Activated CD4-positive, alpha-beta T cell treated with anti-CD3 and anti-CD28 coated beads for 36 hours (primary cell): ENCODE measurements at places on chromosomes 2 and 18. TPM values are rescaled to one million over a fixed set of nuclear protein-coding genes. Genes with fewer than 3 reads are reported as not detected.

ADRA2B gene
- total RNA-seq = 0.54 TPM

- no peak for DNase-seq
Measured at GRCh38 chr2:181066333-181066732, 85.9 kb downstream of the UBE2E3 start.

GRCh38 chr2:170039401-170040172, 138.4 kb upstream of the MYO3B start:
- no peak for DNase-seq

GRCh38 chr2:205808486-205809121, 126.3 kb downstream of the NRP2 start:
- no peak for DNase-seq
